ENCODE measurements at places on chromosomes 4 and X.
A peak's percentile ranks its signal among the peaks of the same experiment; 100 is the strongest.

- no peak for DNase-seq
These were observed 488.5 kb downstream of the IL15 start for GRCh38 chr4:142124874-142125273.

- no peak for DNase-seq
These were observed 68.4 kb downstream of the USP38 start for GRCh38 chr4:143253166-143253565.

DNA sequence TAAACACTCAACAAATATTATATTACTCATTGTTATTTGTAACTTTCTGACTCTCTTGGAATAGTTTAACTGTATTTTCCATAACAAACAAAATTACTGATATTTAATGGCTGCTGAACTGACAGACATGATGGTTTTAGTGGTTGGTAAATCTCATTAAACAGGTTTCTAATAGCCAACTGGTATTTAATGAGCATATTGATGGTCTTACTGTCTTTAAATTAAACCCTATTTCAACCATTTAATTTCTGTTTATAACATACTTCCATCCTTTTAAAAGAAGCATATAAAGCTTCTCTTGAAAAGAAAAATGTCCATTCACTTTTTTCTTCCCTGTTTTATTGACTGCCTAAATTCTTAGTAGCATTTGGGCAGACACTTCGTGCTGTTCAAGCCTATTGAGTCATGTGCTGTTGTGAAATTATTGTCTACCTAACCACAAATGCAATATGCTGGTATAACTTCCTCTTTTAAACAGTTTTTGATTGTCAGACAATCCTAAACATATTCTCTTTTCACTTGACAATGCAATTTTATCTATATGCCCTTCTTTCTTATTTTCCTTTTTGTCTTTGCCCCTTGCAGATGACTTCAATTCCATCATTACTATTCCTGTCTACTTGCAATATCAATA, 163.9 kb upstream of the SLC7A11 start:
- peak; percentile 28 for DNase-seq

DNA sequence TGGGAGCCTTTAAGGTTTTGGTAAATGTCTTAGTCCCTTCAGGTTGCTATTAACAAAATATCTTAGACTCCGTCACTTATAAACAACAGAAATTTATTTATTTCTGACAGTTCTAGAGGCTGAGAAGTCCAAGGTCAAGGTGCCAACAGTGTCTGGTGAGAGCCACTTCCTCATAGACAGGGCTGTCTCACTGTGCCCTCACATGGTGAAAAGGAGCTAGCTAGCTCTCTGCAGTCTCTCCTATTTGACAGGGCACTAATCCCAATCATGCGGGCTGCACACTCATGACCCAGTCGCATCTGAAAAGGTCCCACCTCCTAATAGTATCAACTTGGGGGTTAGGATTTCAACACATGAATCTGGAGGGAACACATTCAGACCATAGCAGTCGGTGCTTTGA, 63.4 kb upstream of the KLF3 start:
- DNase-seq = no peak

DNA sequence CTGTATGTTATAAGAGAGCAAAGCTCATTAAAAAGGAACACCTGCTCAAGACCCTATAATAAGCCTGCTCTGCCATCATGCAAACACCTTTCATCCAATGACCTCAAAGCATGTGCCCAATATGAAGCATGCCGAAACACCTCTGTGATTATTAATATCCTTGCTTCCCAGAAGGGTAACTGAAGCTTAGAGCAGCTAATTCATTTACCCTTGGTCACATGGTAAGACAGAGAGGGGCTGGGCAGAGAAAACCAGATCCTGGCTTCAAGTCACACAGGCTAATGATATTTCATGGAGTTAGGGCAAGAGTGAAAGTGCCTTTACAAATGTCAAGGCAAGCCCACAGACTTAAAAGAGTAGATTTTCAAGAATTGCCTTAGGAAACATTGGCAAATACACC, 5.6 kb downstream of the AMOT start:
- DNase-seq = no peak

GRCh38 chr4:119125931-119126330, 9.7 kb upstream of the MYOZ2 start:
- no peak for DNase-seq

DNA sequence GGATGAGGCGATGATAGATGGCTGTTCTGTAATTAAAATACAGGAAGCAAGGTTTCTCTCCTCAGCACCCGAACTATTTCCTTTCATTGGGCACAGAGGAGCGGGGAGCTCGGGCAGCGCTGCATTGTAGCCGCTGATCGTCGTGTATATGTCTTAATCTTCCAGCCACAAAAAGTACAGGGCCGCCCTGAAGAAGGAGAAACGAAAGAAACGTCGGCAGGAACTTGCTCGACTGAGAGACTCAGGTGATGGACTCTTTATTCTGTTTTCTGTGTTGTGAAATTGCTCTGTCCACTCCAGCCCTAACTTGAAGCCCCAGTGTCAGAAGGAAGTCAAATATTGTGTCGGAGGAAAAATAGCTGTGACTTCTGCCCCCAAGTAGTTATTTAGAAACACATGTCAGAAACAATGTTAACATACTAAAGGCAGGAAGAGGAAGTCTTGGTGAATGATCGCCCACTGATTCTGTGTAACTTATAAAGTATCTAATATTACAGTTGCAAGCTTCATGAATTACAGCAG, 546 bp downstream of the ZRSR2 start:
- DNase-seq = no peak

DNA sequence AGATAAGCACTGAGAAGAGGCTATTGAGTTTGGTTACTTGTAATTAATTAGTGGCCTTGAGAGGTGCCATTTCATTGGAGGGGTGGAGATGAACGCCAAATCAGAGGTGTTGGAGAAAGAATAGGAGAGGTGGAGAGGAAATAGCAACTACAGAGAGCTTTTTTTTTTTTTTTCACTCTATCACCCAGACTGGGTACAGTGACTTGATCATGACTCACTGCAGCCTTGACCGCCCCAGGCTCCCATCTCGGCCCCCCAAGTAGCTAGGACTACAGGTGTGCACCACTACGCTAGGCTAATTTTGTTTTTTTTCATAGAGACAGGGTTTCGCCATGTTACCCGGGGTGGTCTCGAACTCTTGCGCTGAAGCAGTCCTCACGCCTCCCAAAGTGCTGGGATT, 5.2 kb downstream of the NHS start:
- no peak for DNase-seq

DNA sequence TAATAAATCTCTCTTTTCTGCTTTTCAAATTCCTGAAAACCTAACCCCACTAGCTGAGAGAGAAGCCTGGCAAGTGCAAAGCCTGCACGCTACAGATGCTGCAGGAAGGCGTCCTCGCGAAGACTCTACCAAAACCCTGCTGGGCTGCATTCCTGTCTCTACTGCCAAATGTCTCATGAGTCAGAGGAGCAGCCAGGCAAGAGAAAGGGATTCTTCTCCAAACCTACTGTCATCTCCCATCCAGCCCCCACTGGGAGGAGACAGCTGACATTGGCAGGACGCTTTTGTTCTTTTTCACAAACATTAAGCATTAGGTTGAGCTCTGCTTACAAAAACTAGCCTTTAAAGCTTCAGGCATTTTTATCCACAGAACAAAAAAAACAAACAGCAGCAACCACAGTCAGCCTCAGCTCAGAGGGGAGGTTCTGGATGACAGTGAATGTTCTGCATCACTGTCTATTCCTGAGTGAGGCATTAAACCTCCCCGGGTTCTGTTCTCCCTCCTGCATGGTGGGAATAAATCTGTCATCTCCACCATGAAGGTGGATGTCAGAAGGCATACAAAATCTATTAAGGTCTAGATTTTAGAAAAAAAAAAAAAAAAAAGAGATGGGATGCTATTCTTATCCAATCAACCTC, 18.0 kb downstream of the CRMP1 start:
- peak; percentile 84 for DNase-seq

- no peak for DNase-seq
These were observed 184.2 kb downstream of the GASK1B start for GRCh38 chr4:157988641-157989040.

GRCh38 chr4:139912445-139912844, 241.5 kb downstream of the MAML3 start:
- no peak for DNase-seq

- DNase-seq = no peak
These were observed 26.4 kb upstream of the ELOVL6 start for GRCh38 chr4:110224812-110225211.

- no peak for DNase-seq
These were observed 2.5 kb upstream of the HTRA3 start for GRCh38 chr4:8267077-8267476.

- peak; percentile 49 for DNase-seq
These were observed 82.0 kb downstream of the USP46 start for GRCh38 chr4:52576961-52577623.

DNA sequence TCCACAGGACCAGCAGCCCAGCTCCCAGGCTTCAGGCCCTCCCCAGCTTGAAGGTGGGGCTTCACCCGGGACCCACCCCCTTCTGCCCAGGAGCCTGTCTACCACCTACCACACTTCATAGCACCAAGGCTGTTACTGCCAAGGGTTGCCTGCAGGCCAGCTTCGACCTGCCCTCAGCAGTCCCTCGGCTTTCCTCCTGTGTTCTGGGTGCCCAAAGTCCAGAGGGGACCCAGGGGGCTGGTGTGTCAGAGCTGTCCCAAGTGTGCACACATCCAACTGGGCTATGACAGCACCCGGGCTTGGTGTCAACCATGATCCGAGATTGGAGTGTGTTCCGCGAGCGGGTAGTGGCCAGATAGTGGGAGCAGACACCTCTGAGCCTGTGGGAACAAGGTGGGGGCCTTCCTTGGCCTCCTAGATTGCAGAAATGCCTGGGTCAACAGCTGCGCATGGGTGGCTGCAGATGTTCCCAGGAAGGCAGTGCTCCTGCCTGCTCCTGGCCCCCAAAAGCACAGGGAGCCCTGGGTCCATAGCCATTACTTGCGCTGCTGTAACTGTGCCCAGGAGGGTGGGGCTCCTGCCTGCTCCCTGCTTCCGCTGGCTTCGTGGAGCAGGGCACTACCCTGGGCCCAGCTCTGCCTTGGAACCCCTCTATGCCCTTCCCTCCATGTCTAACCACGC, 16.8 kb downstream of the SULT1B1 start:
- DNase-seq = no peak

- DNase-seq = no peak
These were observed 12.5 kb downstream of the MORC4 start for GRCh38 chrX:106987488-106987887.

GRCh38 chr4:113682730-113683537, 78.6 kb downstream of the CAMK2D start:
- DNase-seq = no peak

GRCh38 chrX:130987241-130987640, 70.9 kb upstream of the ARHGAP36 start:
- no peak for DNase-seq

DNA sequence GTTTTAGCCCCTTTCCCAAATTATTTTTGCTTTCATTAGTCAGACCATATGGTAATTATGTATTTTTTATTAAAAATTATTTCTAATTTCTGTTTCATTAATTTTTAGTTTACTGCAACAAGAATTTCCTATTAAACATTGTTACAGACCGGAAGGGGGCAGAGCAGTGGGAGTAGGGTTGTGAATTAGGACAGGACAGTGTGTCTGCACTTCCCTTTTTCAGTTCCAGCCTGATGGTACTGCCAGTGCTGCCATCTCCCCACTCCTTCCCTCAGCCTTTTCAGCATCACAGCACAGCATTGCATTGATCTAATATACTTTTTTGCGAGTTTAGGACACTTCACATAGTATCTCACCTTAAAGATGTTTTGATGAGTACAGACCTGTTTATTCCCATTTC, 76.5 kb downstream of the STIM2 start:
- no peak for DNase-seq

DNA sequence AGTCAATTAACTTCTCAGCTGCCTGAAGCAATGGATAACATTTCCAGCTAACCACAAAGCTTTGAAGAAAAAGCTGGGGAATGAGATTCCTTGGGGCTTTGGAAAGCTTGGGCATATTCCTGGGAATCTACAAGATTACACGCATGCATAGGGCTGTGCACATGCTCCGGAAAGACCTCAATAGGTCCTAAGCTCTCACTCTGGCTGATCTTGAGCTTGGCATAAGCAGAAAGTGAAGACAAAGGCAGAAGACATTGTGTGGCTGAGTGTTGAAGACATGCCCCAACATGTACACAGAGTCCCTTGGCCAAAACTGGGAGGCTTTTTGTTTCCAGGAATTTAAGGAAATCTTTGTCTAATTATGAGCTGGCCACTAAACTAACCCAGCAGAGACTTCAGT, 31.2 kb downstream of the ATG4A start:
- peak; percentile 47 for DNase-seq

DNA sequence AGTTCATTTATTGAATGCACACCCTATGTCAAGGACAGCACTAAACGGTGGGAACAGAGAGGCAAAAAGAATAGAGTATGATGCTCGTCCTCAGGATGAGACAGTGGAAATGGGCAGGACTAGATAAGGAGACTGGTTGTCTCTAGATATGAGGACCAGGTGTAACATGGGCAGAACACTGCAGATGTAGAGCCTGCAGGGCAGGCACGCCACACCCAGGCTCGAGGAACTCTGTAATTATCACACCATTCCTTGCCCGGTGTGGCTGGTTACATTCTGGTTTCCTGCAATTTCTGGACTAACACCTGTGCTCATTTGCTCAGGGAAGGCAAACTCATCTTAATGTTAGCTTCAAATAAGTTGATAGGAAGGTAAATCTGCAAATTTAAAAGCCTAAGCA, 334.4 kb downstream of the DHX15 start:
- DNase-seq = no peak

DNA sequence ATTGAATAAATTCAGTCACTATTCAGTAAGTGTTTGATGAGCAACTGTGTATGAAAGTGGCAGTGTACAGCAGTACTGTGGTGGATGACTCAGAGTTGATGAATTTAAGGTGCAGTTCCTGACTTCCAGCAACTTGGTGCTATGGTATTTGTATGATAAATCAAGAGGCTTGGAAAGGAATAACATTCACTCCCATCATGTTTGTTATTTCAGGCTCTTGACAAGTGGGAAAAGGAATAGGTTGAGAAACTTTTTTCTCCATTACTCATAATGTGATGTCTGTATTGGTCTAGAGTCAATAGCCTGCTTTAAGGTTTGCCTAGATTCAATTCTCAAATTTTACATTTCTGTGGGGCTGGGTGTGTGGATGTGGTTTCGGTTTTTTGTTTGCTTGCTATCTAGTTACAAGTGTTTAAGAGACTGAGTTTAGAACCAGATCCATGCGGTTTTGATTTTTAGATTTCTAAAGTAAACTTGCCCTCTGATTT, 35.1 kb upstream of the CYP2U1 start:
- peak; percentile 88 for DNase-seq

DNA sequence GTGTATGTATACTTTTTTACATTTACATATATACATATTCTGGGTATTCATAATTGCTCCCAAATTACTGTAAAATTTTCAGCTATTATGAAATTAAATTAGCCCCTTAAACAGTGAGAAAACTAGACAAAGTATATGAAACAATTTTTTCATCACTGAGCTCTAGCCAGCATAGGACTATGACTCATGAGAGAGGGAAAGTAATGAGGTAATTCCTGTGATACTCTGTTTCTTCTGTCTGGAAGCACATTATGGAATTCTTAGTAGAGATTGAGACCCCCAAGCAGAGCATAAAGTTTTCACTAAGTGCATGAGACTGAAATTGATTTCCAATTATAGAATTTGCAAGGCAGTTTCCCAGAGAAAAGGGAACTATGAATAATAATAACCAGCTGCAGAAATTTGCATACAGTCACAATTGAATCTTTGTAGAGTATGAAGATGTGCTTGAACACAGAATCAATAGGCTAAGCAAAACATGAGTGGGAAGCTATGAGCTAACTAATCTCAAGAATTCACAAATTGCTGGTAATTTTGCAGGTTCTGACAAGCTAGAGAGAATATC, 779.3 kb downstream of the ARAP2 start:
- no peak for DNase-seq

Data from myocyte (in vitro differentiated cells).